ENCODE measurements at places on chromosomes 2 and 18.

DNA sequence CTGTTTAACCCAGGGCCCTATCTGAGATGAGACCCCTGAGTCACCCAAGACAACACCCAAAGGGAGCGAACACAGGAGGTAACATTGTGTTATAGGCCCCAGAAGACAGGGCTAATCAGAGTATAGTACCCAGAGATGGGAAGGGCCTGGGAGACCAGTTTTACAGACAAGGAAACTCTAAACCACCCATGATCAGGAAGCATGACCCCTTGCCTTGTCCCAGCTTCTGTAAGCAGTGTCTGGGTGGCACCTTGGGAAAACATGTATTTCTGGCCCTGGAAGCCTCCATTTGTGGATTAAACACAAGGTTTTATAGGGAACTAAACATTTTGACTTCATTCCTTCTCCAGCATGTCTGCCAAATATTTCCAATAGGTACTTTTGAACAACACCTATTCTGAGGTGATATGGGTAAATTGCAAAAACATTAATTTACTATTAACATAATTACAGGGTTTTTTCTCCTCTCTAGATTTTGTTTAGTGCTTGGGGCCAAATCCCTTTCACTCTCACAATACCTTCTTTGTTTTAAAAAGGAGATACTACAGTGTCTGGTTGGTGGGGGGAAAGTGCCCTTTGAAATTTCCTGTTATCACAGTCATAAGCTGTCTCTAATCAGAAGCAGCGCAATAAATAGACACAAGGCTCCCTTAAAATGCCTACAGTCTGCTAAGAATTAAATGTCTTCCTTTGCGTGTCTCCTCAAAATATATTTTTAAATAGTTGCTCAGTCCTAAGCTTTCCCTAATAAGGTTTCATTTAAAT is 341.1 kb downstream of the BCL11A start:
- DNase-seq = no peak

- no peak for DNase-seq
Observed at GRCh38 chr18:2049986-2050385, 521.3 kb downstream of the METTL4 start.

GRCh38 chr2:50872543-50872942 is 159.4 kb downstream of the NRXN1 start:
- no peak for DNase-seq

GRCh38 chr2:156411835-156412234 is 24.3 kb upstream of the GPD2 start:
- DNase-seq = no peak

- no peak for DNase-seq
Observed at GRCh38 chr18:23563377-23564043, 22.8 kb downstream of the NPC1 start.

DNA sequence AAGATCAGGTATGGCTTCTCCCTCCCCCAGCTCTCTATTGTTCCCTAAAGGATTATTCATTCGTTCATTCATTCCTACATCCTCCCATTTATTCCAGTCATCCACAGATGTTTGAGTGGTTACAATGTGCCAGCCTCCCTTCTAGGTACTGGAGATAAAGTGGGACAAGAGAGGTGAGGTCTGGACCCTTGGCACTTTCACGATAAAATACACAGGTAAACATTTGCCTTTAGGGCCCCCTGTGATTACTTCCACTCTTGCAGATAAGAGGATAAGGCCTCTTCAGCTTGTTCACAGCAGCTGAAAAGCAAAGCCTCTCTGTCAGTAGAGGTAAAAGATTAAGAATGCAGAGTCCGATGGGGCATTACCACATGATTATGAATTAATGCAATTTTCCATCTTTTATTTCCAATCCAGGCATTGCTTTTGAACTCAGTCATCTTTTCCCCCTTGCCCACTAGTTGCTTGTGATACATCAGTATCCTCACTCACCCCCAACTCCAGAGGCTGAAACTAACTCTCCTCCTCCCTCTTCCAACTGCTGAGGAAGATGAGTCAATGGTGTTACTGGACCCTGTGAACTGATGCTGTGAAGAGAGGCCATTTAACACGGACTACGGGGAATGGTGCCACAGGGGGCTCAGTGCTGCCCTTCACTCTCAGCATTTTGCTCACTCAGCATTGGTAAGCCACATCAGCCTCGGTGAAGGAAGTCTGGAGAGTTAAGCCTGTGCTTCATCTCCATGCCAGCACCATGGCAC is 1.1 kb upstream of the DPP4 start:
- DNase-seq = no peak

Measured in NCI-H1105 (cell line).